ENCODE measurements at places on chromosomes 16 and 17. TPM values are rescaled to one million over a fixed set of nuclear protein-coding genes. Genes with fewer than 3 reads are reported as not detected.

- DNase-seq = no peak
Observed at GRCh38 chr16:19123535-19124178, 9.9 kb downstream of the ITPRIPL2 start.

GRCh38 chr16:47965439-47965838 lies 190.4 kb downstream of the ABCC12 start:
- no peak for DNase-seq

DNA sequence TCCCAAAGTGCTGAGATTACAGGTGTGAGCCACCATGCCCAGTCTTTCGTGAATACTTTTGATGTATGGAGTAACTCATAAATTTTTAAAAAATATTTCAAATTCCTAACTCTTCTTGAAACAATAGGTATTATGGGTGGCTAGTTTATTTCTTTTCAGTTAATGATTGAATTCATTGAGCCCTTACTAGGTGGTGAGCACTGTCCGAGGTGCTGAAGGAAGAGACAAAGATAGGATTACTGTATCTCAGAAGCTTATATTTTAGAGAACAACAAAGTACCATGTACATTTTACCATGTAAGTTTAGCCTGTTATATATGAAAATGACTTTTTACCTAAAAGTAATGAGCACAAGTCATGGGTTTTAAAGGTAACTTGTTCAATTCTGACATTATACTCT lies 418.3 kb downstream of the NPIPA7 start:
- DNase-seq = no peak

GRCh38 chr16:85423631-85424030 lies 189.5 kb upstream of the GSE1 start:
- DNase-seq = no peak

GRCh38 chr17:4973256-4974114 lies 5.9 kb upstream of the SPAG7 start:
- no peak for DNase-seq

- no peak for DNase-seq
Observed at GRCh38 chr16:57844416-57845030, 42.2 kb upstream of the KIFC3 start.

The CBFA2T3 gene
- not detected for total RNA-seq

DNA sequence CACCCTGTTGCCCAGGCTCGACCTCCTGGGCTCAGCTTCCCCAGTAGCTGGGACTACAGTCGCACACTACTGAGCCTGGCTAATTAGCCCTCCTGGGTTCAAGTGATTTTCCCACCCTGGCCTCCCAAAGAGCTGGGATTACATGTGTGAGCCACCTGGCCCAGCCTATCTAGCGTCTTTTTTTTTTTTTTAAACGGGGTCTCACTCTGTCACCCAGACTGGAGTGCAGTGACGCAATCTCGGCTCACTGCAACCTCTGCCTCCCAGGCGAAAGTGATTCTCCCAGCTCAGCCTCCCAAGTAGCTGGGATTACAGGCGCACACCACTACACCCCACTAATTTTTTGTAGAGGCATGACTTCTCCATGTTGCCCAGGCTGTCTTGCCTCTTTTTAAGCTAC lies 33.3 kb downstream of the GLG1 start:
- DNase-seq = no peak

DNA sequence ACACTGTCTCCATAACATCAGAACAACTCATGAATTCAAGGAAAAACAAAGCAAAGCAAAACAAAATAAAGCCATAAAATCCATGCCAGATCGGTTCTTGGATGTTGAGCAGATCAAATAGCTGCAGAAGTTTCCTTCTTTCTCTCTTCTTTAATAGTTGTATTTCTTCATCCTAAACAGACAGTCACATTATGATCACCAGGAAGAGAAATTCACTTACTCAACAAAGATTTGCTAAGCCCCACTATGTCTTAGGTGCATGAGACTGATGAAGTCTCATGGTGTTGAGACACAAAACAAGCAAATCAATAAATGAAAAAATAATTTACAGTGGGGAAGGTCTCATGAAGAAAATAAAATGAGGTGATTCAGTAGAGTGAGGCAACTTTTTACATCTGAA lies 72.8 kb downstream of the WIPI1 start:
- no peak for DNase-seq

DNA sequence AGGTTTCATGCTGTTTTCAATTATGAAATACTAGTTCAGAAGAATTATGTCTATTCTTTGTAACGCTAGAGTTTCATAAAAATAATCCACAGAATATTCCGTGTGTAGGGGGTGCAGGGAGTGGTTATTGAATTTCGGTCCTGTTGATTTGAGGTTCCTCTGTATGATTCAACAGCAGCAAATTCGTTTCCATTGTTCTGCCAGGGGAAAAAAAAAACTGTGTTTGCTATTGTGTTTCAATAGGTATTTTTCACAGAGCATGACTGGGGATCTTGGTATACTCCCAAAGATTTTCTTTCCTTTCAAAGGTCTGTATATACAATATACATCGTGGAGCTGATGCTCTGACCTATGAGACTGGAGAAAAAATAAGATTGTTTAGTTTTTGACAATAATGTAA lies 15.8 kb downstream of the SHISA9 start:
- DNase-seq = no peak

The KRTAP4-1 gene
- not detected for total RNA-seq

- no peak for DNase-seq
Observed at GRCh38 chr17:66076546-66077190, 115.3 kb downstream of the CEP112 start.

GRCh38 chr16:7372095-7372494 lies 39.5 kb downstream of the RBFOX1 start:
- no peak for DNase-seq
